ENCODE measurements at places on chromosomes 2 and 18.

GRCh38 chr2:229456091-229456490 is 185.0 kb upstream of the PID1 start:
- H3K27ac ChIP-seq: peak overlapping the region; percentile 89
- H3K36me3 ChIP-seq: no peaks in the 10 kb centered on the region
- no peak overlapping the region for H3K4me3 ChIP-seq

GRCh38 chr2:20438334-20439192 is 8.3 kb upstream of the RHOB start:
- DNase-seq: no peak
- peak overlapping the region; percentile 84 for H3K27ac ChIP-seq
- peak overlapping the region; percentile 4 for H3K4me3 ChIP-seq
- peaks cover 24% of the 10 kb centered on the region for H3K4me1 ChIP-seq

DNA sequence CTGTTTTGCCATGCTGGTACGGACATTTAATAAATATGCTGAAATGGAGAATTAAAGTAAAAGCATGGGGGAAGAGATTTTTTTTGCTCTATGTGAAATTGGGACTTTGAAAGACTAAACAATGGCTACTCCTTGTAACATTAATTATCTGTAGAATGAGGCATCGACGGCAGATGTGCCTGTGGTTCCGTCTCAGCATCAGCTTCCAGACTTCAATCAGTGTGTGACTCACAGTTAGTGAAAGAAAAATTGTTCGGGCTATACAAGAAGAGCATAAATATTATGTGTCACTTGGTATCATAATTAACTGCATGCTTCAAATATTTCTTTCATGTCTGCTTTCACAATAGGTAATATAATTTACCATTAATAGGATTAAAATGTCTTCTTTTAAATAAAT is 117.0 kb upstream of the SMIM21 start:
- no peaks in the 10 kb centered on the region for H3K36me3 ChIP-seq
- H3K27me3 ChIP-seq: peaks cover 12% of the 10 kb centered on the region
- no peaks in the 10 kb centered on the region for H3K4me1 ChIP-seq
- peak overlapping the region; percentile 2 for H3K27ac ChIP-seq
- H3K4me3 ChIP-seq: no peak overlapping the region
- DNase-seq: no peak

DNA sequence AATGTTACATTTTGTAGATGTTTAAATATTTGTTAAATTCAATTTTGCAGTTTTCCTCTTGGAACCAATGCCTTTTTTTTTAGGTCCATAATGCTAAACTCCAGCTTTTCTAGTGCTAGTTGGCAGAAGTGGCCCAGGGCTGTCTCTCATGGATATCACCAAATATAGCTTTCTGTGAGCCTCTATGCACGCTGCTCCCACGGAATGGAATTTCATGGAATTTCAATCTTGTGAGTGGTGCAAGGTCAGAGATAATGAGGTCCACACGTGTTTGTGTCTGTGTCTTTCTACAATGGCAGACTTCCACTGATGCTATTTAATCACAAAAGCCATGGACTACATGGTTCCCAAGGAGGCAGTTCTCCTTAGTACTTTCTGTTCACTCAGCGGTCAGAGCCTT is 191.5 kb upstream of the PARD3B start:
- no peak overlapping the region for H3K27ac ChIP-seq
- no peak overlapping the region for H3K4me3 ChIP-seq
- no peak for DNase-seq
- no peaks in the 10 kb centered on the region for H3K4me1 ChIP-seq

DNA sequence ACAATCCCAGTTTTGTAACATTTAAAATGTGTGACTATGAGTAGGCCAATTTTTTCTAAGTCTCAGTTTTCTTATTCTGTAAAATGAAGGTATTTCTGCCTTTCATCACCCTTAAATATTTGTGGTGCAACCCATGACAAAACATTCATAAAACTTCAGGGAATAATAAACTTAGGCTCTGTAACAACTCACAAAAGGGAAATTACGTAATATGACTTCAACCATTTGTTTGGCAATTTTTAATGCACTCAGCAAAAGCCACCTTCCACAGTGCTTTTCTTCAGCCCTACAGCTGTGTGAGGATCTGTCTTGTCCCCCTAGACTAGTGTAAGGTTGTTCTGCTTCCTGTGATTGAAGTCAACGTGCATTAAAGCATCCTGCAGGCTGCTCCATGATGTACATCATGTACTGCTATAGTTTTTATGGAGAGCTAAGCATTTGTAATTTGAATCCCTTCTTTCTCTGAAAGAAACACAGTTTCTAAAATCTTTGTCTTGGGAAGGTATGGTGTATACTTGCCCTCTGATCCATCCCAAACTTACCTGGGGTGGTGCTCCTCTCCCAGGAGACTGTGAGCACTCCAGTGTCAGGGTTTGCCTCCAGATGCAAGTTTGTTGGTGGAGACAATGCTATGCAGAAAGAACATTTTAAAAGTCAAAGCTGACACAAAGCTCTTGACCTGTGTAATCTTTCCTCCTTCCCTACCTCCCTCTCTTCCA is 39.1 kb downstream of the FN1 start:
- no peak for DNase-seq
- no peaks in the 10 kb centered on the region for H3K27me3 ChIP-seq
- peaks cover 98% of the 10 kb centered on the region for H3K36me3 ChIP-seq
- peak overlapping the region; percentile 9 for H3K27ac ChIP-seq
- no peaks in the 10 kb centered on the region for H3K4me1 ChIP-seq
- no peak overlapping the region for H3K4me3 ChIP-seq

GRCh38 chr2:220628252-220628651 is 943.9 kb downstream of the EPHA4 start:
- no peak overlapping the region for H3K4me3 ChIP-seq
- no peaks in the 10 kb centered on the region for H3K4me1 ChIP-seq
- no peaks in the 10 kb centered on the region for H3K36me3 ChIP-seq
- DNase-seq: no peak
